ENCODE measurements at places on chromosomes 3 and 15.

DNA sequence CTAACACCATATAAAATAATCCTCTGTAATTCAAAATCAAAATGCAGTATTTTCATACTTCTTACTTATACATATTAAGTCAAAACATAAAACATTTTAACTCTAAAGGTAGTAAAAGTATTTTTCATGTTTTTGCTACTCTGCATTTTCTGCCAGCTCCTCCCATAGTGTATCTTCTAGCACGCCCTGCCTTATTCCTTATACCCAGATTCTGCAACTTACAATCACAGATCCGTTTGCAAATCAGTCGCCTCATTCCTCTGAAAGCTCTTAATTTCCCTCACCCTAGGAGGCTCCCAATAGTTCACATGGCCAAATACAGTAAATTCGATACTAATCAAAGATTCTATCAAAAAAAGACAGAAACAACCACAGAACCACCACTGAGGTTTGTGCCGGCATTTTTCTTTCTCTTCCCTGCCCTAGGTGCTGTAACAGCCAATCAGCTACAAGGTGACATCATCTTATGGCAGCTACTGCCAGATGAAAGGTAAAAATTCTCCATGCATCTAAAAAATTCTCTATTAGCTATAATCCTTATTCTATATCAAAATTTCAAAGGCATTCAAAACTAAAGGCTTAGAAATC, 72.9 kb downstream of the CLASP2 start:
- peak; percentile 25 for DNase-seq

- DNase-seq, result no peak
Measured at GRCh38 chr15:68550004-68550403, 28.8 kb upstream of the CORO2B start.

- DNase-seq, result no peak
Measured at GRCh38 chr15:58288592-58288991, 143.2 kb upstream of the LIPC start.

- DNase-seq, result no peak
Measured at GRCh38 chr3:196320137-196320536, 2.1 kb upstream of the DYNLT2B start.

GRCh38 chr3:81516042-81516441, 245.4 kb downstream of the GBE1 start:
- no peak for DNase-seq

DNA sequence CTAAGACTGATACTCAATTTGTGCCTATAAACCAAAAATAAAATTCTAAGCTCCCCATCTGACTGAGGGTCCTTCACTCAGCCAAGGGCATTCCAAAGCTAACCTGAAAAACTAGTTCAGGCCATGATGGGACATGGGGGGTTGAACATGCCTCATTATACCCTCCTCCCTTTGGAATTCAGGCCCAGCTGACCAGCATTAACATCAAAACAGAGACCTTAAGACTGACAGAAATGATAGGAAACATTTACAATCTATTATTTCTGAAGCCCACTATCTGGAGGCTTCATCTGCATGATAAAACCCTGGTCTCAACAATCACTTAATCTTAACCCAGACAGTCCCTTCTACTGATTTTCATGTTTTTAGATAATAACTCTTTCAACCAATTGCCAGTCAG, 140.4 kb downstream of the ANO10 start:
- DNase-seq, result no peak

- DNase-seq, result no peak
Measured at GRCh38 chr3:38362825-38363224, 16.2 kb downstream of the XYLB start.

GRCh38 chr15:38004218-38004861, 69.9 kb downstream of the TMCO5A start:
- DNase-seq, result no peak

- DNase-seq, result no peak
Measured at GRCh38 chr3:171159024-171159821, 132.7 kb upstream of the SLC2A2 start.

DNA sequence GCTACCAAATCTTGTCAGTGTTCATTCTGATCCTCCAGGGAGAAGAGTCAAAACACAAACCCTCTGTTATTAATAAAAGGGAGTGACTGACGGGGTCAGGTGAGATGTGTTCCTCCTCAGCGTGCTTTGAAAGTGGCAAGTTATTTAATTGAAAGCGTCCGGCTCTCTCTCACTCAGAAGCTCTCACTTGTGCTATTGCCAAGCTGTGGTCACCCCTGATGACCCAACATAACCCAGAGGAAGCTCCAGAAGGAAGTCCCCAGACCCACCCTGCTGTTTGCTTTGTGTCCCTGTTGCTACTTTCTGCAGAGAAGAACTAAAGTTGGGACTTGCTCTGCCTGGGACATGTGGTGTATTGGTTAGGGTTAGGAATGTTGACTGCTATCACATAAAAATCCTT, 235.6 kb downstream of the EDEM1 start:
- no peak for DNase-seq

- DNase-seq, result no peak
Measured at GRCh38 chr15:73900095-73900712, 26.1 kb upstream of the LOXL1 start.

- peak; percentile 73 for DNase-seq
Measured at GRCh38 chr3:124053871-124054270, 61.9 kb upstream of the ROPN1 start.

GRCh38 chr3:188095431-188095830, 58.5 kb upstream of the LPP start:
- no peak for DNase-seq

- DNase-seq, result no peak
Measured at GRCh38 chr15:77201665-77202064, 130.8 kb upstream of the TSPAN3 start.

DNA sequence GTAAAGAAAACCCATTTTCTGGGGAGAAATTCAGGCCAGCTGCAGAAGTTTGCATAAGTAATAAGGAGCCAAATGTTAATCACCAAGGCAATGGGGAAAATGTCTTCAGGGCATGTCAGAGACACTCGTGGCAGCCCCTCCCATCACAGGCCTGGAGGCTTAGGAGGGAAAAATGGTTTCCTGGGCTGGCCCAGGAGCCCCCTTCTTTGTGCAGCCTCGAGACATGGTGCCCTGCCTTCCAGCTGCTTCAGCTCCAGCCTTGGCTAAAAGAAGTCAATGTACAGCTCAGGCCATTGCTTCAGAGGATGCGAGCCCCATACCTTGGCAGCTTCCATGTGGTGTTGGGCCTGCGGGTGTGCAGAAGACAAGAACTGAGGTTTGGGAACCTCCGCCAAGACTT, 20.6 kb upstream of the TRIM59 start:
- no peak for DNase-seq

DNA sequence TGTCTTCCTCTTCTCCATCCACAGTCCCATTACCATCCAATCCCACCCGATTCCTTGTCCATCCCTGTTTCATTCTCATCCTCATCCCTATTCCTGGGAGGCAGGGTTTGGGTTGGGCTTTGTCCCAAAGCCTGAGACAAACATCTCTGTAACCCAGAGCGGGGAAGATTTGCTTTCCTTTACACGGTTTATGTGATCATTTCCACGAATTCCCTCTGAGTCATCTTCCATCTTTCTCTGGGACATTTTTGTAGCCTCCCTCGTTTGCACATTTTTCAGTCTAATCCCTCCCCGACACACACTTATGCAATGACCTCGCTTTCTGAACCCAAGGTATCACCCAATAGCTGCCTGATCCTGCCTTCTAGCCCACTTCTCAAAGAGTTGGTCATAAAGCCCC, 22.8 kb downstream of the DUOX2 start:
- no peak for DNase-seq

GRCh38 chr3:27174530-27174929, 194.7 kb downstream of the NEK10 start:
- no peak for DNase-seq

GRCh38 chr3:185655426-185656320, 69.6 kb downstream of the SENP2 start:
- DNase-seq, result no peak

DNA sequence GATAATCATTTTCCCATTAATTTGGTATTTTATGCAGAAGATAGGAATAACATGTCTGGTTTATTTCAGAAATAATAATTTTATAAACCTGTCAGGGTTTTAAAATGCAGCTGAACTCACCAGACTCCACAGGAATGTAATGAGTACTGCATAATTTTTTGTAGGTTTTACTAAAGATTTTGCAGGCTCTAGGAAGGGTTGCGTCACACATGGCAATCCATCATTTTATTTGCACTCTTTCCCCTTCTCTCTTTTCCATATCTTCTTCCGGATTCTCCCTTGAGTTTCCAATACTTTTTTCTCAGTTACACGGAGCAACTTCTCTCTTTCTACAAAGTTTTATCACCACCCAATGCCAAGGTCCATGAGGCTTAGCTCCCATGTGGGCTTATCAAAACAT, 234.7 kb downstream of the NFKBIZ start:
- DNase-seq, result no peak

All from Jurkat, Clone E6-1 (cell line).